ENCODE measurements at places on chromosomes 7 and 10.
A peak's percentile ranks its signal among the peaks of the same experiment; 100 is the strongest.

GRCh38 chr7:18753972-18754610 is 258.5 kb downstream of the HDAC9 start:
- DNase-seq, result no peak

DNA sequence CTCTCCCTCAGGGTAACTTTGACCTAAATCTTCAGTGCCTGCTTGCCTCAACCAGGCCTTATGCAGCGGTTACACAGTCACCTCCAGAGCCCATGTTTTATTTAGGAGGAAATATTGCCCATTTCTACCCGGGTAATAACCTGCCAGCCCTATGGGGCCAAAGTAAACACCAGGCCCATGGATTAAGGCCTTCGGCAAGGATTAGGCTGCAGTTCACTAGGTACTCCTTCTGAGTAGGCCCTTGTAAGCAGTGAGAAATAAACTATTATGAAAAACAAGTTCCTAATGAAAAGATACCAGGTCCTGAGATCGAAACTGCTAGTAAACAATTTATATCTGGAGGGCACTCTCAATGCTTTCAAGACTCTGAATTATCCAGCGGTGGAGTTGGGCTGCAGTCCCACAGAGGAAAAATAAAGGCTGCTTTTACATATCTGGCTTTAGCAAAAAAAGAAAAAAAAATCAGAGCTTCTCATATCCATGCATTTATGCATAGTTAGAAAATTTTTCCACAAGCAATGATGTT is 3.7 kb upstream of the HOXA10 start:
- peak; percentile 61 for DNase-seq

- DNase-seq, result peak; percentile 70
These were observed 50.1 kb upstream of the TMEM72 start for GRCh38 chr10:44860811-44861736.

DNA sequence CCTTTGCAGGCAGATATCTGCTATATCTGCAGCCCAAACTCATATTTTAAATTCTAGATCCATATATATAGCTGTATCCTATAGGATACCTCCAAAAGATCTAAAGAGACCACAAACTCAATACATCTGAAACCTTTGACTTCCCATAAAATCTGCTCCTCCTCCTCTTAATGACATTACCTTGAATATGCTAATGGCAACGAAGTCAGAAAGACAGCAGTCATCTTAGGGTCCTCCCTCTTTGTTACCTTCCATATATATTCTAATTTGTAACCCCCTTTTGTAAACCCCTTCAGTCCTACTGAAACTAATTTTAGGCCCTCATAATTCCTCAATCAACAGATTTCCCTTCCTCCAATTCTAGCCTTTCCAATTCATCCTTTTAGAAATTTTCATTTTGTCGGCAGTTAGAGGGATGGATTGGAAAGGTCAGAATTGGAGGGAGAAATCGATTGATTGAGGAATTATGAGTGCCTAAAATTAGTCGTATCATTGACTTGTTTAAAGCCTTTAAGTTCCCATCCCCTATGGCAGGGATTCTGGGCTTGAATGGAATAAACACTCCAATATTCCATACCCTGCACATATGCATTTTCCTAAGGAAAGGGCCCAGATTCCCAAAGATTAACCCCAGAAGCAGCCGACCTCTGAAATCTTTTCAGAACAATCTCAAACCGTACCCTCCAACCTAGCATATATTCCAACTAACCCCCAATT is 2.4 kb downstream of the SYPL1 start:
- no peak for DNase-seq

DNA sequence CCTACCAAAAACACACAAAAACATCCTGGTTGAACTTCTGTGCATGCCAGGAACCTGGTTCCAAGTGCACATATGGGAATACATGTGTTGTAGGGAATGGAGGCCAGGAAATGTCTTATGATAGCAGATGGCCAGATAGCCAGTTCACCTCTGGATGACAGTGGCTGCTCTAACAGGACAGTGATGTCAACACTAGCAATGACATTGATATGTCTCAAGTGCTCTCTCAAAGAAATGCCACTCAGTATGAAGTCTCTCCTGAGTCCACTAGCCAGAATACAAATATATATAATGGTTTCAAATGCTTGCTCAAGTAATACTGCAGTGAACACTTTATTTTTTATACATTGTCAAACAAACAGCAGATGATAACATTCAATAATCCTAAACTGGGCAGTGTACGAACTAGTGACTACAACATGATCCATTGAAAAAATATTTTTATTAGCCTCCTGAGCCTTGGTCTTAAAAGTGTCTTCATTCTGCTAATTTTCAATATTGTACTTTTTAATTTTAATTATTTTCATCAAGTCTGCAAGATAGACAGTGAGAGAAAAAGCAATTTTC is 26.0 kb upstream of the PCDH15 start:
- no peak for DNase-seq

DNA sequence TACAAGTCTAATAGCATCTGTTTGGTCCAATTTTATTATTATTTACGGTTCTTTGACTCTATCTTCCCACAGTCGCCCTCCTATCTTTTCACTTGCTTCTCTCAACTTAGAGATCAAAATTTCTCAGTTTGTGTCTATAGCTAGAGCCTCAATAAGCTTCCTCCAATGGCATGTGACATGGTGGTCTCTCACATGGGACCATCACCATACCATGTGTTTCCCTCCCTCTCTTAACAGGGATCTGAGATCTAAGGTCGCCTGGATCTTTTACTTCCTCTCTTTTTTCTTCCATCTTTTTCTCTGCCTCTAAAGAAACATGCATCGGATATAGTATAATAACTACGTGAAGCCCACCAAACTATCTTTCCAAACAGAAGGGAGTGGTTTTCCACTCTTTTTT is 1.8 kb downstream of the PKD2L1 start:
- DNase-seq, result no peak

GRCh38 chr10:10044922-10045764 is 972.5 kb upstream of the CELF2 start:
- DNase-seq, result no peak

DNA sequence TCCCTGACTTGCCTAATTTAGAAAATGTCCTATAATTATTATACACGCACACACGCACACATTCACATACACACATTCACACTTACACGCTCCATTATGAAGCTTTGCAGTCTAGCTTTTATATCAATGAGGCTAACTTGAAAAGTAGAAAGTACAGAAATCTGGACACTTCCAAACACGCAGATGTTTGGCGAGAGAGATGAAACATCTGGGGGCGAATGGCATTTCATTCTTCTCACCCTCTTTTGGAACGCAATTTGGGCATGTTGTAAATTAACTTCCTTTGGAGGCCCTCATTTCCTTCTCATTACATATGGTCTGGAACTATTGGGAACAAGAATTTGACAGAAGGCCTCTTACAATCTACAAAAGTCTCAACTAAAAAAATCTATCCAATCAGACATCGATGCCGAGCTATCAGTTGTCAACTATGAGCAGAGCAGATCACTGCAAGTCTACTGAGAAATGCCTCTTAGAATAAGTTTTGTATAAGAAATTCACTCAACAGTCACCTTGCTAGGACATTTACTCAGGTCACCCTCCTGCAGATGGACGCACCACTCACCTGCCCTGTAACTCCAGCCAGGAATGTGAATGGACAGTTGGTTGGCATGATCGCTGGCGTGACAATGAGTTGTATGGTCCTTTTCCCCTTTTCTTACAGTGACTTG is 115.2 kb upstream of the ADAM12 start:
- DNase-seq, result no peak

DNA sequence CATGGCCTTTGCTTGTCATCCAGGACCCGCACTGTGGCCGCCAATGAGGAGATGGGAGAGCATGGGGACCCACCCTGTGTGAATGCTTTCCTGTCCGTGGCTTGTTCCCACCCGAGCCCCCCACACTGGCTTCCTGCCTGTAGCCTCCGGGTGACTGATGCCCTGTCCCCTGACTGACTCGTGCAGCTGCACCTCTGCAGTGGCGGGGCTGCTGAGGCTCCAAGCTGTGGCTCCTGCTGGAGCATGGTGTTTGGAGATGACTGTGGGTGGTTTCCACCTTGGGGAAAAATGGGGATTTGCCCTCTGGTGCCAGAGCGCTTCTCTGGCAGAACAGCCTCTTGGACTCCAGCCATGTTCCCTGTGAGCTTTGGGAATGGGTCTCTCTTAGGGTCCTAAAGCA is 2.1 kb downstream of the CAMK1D start:
- DNase-seq, result no peak

- DNase-seq, result no peak
These were observed 33.3 kb downstream of the SCART1 start for GRCh38 chr10:133487085-133487484.

DNA sequence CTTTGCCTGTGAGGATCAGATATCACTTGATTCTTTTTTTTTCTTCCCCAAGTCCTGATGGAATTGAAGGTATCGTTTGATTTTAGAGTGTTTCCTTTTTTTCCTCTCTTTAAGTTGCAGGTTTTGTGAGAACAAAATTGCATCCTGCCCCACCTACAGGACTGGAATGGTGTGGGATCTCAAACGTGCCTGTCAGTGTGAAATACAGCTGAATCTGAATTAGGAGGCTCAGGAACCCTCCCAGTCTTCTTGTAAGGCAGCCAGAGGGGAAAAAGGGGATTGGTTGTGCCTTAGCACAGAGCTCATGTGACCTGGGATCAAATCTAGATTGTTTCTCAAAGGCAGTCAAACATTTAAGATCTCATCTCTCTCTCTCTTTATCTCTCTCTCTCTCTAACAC is 32.7 kb upstream of the KLHL7 start:
- no peak for DNase-seq

GRCh38 chr10:126065751-126066377 is 169.5 kb downstream of the FANK1 start:
- DNase-seq, result no peak

- DNase-seq, result no peak
These were observed 3.8 kb downstream of the FAM133B start for GRCh38 chr7:92586403-92586802.

- DNase-seq, result no peak
These were observed 65.8 kb downstream of the CDK13 start for GRCh38 chr7:40015790-40016296.

DNA sequence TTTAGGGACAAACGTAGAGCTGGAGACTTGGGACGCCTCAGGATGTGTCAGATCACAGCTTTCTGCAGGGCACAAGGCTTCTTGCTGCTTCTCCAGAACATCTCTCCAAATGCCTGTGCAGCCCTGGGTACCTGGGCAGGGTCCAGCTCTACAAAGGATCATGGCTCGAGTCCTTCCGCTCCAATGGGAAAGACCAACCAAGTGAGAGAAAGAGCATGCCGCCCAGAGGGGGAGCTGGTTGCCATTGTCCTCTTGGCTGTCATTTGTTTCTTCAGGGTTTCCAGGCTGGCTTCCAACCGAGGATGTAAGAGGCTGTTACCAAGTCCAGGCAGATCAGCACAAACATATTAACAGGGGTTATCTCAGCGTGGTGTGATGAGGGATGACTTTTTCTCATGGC is 5.6 kb upstream of the LEP start:
- no peak for DNase-seq
